ENCODE measurements at places on chromosomes 11 and 22.

- DNase-seq: no peak
These were observed 30.9 kb downstream of the DEUP1 start for GRCh38 chr11:93361435-93361834.

GRCh38 chr11:114226356-114226755 is 69.8 kb upstream of the NNMT start:
- no peak for DNase-seq

DNA sequence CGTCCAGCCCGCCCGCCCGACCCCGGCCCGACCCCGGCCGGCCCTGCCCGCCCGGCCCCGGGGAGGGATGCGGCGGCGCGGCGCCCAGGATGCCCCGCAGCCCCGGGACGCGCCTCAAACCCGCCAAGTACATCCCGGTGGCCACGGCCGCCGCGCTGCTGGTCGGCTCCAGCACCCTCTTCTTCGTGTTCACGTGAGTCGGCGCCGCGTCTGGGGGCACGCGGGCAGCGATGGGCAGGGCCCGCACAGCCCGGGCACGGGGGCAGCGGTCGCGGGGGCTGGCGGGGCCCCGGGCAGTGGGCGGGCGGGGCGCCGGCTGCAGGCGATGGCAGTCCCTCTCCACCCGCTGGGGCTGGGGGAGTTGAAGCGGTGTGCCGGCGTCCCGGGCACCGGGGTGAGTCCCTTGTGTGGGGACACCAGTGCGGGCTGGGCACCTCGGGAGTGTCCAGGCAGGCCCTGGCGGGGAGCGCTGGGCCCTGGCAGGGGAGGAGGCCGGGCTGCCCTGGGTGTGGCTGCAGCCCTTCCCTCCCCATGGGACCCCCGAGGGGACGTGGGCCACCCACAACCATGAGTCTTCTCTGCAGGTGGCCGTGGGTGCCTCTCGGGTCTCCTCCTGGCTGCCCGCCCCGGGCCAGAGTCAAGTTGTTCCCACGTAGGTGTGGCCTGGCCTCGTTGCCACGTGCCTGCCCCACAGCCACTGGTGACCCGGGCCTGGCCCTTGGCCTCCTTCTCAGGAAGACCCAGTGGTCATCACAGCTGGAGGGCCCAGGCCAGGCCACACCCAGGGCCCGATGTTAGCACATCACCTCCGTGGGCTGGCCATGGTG is 468 bp downstream of the ZDHHC8 start:
- DNase-seq: no peak

DNA sequence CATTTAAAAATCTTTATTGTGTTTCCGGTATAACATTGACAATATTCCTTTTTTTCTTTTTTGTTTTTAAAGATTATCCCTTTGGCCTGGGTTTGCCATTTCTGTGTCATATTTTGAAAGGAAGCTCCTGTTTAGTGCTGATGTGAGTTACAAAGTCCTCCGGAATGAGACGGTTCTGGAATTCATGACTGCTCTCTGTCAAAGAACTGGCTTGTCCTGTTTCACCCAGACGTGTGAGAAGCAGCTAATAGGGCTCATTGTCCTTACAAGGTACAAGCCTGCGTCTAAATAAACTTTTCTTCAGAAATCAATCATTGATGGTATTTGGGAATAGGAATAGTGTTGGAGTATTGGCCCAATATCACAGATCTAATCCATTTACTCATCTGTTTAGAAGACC is 19.8 kb downstream of the PIWIL4 start:
- DNase-seq: no peak

GRCh38 chr11:72750086-72750485 is 2.1 kb downstream of the ARAP1 start:
- no peak for DNase-seq

- no peak for DNase-seq
These were observed 7.9 kb downstream of the FBLN1 start for GRCh38 chr22:45510376-45511232.

DNA sequence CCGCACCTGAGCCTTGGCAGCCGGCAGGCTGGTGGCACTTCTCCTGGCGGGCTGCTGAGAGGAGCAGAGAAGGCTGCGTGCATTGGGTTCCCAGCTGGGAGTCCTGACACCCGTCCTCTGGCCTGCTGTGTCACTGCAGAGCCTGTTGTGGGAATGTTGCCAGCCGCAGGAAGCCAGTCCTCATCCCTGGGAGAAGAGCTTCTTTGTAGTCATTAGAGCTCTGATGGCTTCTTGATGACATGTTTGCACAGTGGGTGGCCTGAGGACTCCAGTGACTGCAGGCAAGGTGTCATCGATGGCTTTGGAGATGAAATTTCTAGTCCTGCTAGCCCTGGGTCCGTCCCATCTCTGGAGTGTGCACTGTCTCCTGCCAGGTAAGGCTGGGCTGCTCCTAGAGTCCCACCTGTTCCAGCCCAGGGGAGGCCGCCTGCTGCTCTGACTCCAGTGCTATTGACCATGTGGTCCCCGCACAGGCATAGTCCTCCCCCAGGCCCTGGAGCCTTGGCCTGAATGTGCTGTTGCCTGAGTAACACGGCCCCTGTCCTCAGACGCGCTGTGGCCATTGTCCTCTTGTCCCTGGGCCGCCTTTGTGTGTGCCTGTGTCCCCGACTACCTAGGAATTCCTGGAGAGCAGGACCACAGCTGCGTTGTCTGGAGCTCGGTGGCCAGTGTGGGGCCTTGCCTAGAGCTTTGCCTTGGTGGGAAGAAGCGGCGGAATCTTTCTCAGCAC is 129.2 kb downstream of the CACNA1I start:
- no peak for DNase-seq

- DNase-seq: no peak
These were observed 455.4 kb upstream of the TENM4 start for GRCh38 chr11:79896258-79896657.

- no peak for DNase-seq
These were observed 41.7 kb upstream of the SMTN start for GRCh38 chr22:31039393-31039792.

- DNase-seq: no peak
These were observed 17.0 kb upstream of the CDON start for GRCh38 chr11:126079621-126080124.

- DNase-seq: no peak
These were observed 435.4 kb downstream of the TMEM135 start for GRCh38 chr11:87473174-87473573.

GRCh38 chr11:60870276-60870675 is 2.9 kb downstream of the ZP1 start:
- DNase-seq: no peak

DNA sequence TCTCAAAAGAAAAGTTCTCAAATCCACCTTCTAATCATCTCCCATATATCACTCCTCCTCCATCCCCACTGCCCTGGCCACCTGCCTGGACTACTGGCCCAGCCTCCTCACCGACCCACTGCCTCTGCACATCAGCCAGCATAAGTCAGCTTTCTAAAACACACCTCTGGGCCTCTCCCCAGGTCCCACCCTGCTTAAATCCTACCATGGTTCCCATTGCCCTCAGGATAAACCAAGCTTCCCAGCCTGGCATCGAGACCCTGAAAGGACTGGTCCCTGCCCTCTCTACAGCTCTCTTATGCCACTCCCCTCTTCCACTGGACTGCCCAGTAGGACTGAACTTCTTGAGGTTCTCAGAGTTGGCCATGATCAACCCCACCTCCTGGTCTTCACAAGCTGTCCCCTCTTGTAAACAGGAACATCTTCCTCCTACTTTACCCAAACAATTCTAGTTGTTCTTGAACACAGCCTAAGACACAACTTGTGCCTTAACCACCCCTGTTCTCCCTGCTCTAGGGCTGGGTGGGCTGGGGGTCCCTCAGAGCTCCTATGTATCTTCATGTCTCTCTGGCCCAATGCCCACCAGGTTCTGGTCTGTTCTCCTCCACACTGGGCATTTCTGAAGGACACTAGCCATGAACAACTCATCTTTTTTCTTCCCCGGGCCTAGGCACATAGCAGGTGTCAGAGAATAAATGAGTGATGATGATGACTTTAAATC is 12.6 kb upstream of the P2RY6 start:
- no peak for DNase-seq

DNA sequence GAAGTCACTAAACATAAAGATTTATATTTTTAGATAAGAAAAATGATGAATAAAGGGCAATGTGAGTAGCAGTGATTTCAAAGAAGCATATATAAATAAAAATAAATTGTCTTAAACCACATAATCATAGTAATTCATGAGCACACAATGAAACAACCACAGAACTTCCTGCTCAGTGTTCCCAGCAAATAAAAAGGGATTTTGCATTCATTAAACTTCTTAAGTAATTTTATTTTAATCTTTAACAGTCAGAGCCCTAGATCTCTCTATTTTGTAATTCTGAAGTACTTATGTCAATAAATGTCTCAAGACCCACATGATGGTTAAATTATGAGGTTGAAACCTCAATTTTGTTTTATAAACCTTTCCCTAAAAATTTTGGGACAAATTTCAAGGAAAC is 14.5 kb upstream of the MMP20 start:
- DNase-seq: no peak

GRCh38 chr11:56910785-56911184 is 77.9 kb upstream of the OR5AK2 start:
- no peak for DNase-seq

DNA sequence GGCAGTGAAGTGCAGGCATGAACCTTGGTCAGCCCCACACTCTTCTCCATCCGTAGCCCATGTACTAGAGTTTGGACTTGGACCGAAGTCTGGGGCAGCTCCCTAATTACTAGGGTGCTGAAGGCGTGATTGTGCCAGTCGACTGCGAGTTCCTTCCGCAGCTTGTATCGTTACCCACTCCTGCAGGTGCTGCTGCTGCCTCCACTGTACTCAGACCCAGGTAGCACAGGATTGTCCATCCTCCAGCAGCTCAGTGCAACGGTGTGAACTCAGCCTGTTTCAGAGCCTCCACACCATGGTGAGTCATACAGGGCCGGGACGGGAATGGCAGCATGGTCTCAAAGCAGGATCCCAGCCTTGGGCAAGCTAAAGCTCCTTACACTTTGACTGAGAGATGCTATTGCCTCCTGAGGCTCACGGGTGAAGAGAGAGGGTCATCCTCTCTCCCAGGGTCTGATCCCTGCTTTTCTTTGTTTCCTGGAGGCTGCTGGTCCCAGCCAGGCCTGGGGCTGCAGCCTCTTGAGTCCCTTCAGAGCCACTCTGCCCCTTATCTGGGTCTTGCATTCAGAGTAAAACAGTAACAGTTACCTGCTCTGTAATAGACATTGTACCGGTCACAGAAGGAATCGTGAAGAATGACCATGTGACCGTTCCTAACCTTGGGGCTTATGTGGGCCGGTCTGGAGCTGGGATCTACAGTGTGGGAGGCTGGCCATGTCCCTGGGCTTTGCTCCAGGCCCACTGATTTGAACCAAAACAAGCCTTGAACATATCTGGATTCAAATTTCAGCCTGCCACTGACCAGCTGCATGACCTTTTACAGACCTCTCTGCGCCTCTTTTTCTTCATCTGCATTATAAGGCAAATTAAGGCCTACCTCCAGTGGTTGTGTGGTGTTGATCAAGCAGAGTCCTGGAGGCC is 1.7 kb downstream of the TKFC start:
- no peak for DNase-seq

GRCh38 chr11:8566613-8567210 is 27.3 kb downstream of the STK33 start:
- no peak for DNase-seq

DNA sequence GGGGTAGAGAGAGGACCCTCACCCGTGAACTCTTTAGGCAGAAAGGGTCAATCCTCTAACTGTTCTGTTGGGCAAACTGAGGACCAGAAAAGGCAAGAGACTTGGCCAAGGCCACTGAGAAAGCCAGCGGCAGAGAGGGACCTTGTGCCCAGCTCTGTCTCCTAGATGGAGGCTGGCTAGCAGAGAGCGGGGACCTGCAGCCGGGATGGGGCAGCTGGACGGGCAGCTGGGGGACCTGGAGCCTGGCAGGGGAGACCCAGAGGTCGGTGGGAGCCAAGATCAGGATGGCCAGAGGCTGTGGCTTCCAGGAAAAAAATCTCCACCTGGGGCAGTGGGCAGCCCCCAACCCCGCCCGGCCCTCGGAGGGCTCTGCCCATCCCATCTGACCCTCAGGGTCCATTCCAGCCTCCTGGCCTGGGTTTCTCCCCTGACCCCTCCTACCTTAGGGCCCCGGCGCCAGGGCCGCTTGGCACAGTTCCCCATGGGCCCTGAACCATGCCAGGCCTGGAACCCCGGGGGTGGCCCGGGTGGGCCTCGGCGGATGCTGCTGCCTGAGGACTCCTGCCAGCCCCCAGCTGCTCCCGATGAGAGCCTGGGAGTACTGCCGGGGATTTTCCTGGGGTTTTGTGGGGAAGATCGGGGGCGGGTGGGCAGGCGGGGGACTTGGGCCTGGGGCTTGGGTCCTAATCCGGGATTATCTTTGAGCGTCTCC is at the start of gene CABP2:
TSS of gene CABP2 (minus strand) at position 603 of the 712 bp plus-strand sequence. CDS start at position 483, 120 bp downstream.
- DNase-seq: no peak

GRCh38 chr11:3824714-3825472 is 15.9 kb downstream of the RHOG start:
- DNase-seq: peak; percentile 60

DNA sequence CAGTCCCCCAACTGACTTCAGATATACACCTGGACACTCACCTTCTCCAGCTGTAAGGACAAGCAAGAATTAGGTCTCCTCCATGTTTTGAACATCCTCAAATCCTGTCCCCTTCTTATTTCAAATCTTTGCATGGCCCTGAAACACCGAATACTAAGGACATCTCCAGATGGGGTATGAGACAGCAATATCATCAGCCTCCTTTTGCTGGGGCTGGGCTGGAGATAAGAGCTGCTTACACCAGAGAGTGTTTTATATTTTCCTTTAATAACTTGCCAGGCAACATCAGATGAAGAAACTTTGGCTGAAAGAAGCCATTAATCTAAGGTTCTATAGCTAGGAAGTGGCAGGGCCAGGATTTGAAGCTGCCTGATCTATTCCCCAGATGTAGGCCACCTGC is 21.6 kb downstream of the TUG1 start:
- no peak for DNase-seq

DNA sequence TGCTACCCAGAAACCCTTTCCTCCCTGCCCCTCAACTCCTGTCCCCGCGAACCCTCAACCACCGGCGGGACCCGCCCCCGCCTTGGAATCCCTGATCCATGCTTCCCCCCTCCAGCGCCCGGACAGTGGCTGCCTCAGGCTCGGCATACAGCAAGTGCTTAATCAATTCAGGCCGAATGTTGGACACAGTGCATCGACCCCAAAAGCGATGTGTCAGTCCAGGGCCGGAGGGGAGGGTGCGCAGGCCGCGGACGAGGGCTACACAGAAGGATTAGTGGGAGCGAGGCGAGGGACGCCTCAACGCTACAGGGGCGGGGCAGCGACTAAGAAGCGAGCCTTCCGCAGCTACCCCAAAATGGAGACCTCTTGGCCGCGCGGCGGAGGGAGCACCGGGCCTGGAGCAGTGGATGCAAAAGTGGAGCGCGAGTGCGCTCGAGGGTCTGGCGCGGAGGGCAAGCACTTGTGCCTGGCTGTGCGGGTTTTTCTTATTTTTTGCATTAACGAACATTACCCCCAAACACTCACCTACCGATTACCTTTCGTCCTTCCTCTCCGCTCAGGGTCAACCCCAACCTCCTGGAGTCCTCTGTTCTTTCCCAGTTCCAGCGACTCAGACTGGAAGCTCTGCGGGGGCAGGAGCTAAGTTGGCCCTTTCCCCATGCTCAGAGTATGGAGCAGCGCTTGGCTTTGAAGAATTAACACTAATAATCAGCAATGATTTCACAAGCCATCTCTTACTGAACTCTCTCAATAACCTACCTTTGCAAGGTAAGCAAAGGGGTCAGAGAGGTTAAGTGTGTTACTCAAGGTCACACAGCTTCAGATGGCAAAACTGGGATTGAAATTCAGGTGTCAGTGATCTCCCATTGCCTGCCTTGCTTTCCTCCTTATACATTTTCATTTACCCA is 30.0 kb upstream of the WNT11 start:
- DNase-seq: peak; percentile 31

Data from stimulated activated CD4-positive, alpha-beta T cell treated with anti-CD3 and anti-CD28 coated beads, TNF-alpha, amount 100 ng/mL, for 1 hour (primary cell).